LHCN-M2 (cell line): ENCODE measurements at places on chromosomes 3 and 15.

DNA sequence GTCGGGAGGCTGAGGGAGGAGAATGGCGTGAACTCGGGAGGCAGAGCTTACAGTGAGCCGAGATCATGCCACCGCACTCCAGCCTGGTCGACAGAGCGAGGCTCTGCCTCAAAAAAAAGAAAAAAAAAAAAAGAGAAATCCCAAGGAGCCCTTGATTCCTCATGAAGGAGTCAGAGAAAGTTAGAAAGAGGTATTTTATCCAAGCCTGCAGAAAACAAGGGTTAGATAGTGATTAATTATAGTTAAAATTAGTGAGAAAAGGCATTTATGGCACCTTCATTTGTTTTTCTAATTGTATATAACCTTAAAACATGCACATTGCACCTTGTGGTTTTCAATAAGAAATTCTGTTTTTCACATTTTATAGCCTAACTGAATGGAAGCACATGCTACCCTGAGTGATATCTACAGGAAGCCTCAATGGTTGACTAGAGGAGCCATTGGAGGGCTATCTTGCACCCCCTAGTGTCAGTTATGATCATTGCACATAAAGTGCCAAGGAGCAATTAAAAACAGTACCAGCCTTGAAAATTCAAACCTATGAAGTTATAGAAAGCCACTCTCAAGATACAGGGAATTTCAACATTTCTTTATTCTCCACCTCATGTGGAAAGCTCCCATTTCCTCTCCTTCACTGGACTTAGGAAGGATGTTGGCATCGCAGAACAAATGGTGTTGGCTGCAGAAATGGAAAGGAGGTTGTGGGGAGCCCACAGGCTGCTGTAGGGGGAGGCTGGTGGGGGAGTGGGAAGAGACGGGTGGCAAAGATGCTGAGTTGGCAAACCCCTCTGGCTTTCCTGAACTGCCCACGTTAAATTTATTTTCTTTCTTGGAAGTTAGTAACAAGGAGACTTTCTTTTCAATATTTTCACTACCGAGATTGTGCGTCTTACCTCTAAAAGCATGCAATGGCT lies 48.5 kb downstream of the ITGA11 start:
- DNase-seq: peak; percentile 72

DNA sequence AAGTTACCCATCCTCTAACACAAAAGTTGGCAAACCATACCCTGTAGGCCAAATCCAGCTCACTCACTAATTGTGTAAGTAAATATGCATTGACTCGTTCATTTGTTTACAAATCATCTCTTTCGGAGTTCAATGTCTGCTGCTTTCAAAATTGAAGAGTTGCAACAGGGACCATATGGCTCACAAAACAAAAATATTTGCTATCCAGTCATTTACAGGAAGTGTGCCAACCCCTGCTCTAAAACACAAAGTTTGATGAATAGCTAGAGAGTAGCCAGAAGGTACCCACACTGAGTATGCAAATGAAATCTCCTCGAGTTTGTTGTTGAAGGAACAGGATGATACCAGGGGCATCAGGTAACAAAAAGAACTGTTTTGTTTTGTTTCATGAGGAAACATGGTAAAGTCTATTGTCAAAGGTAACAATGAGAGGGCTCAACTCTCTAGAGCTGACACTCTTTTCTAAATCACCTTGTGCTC lies 236.2 kb upstream of the THBS1 start:
- peak; percentile 32 for DNase-seq

GRCh38 chr3:52055537-52056351 lies 627 bp downstream of the DUSP7 start:
- peak; percentile 53 for DNase-seq

DNA sequence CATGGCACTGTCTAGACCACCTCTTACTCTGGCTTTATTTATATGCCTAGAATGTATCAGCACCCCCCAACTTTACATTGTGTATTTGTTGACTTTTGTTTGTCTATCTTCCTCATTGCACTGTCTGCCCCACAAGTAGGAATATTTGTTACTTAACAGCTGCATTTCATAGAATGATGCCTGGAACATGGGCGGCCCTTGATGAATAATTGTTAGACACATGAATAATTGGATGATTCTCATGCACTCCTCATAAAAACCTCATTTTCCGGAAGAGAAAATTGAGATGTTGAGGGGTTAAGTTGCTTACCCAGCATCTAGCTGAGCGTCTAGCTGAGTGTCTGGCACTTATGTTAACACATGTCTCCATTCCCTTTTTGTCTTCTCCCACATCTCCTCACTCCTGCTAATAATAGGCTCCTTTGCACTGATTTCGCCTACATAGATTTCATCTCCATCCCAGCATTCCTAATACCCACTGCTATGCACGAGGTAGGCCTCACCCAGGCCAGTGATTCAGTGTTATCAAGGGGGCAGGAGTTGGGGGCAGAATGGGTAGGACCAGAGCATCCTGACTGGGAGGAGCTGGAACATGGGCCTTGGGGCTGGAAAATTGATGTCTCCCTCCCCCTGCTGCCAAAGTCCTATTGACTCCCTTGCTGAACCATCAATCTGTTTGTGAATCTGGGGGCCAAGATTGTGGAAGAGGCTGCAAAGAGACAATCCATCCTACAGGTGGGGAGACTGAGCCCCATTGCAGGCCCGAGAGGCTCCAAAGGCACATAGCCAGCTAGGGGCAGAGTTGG lies 7.8 kb upstream of the WNT7A start:
- no peak for DNase-seq

DNA sequence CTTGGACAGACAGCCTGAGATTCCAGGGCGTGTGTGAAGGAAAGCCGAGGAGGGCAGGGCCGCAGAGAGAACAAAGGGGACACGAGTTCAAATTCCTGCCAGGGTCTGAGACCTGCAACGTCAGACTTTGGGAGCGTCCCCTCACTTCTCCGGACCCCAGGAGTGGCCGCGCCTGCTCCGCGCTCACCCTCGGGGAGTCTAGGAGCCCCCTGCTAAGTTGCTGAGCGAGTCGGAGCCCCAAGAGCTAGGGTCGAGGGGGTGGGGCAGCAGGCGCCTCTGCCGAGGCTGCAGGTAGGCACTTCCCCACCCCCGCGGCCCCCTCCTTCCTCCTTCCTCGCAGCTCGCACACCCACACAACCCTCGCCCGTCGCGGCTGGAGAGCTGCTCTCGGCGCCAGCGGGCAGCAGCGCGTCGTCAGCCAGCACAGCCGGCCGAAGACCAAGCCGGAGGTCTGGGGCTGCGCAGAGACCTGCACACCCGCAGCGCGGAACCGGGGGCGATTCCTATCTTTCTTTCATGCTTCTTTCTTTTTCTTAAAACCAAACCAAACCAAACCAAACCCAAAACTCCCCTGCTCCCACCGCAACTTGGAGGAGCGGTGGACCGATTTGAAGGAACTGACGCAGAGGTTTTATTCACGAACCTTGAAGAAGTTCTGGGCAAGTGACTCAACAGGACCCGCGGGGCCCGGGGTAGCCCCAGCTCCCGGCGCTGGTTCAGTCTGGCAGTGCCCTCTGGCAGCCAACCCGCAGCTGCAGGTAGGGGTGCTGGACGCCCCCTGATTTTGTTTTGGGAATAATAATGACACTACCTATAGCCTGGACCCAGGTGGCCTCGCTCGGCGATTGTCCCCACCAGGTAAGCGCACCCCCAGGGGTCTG lies at the start of gene ANKRD34C:
TSS of gene ANKRD34C (plus strand) at position 352 of the 881 bp plus-strand sequence. CDS start 10,563 bp downstream, outside the sequence.
- DNase-seq: no peak

DNA sequence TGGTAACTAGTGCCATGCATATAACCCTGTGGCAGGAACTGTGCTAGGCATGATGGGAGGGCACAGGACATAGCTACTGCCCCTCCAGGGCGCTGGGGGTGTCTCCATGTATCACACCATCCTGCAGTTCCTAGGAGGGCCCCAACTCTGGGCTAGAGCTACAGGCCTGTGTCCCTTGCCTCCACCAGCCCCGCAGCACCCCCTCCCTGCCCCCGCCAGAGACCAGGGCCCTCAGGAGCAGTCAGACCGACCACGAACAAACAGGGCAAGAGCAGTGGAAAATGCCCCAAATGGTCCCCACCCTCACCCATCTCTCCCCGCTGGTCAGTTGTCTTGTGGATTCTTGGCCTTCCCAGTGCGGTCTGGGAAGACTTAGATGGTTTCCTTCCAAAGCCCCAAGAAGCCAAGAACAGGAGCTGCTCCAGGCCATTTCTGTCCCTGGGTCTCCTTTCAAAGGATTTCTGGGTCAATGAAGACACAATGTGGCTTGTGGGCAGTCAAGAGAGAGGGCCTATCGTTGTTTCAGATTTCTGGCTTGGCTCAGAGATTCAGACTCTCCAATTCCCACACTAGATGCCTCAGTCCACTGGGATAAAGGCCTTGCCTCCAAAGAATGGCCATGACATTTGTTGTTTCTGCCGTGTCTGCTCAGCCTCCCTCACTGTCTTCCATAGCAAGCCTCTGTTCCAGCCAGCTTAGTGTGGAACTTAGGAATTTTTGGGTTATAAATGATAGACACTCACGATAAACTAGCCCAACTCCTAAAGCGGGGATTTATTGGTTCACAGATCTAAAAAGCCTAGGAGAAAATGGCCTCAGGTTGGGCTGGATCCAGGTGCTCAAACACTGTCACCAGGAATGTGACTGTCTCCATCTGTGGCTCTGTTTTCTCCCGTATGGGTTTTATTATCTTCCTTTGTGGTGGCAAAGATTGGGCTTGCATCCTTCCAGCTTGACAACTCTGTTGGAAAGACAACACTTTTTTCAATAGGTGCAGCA lies 80.6 kb downstream of the LSM3 start:
- DNase-seq: no peak

DNA sequence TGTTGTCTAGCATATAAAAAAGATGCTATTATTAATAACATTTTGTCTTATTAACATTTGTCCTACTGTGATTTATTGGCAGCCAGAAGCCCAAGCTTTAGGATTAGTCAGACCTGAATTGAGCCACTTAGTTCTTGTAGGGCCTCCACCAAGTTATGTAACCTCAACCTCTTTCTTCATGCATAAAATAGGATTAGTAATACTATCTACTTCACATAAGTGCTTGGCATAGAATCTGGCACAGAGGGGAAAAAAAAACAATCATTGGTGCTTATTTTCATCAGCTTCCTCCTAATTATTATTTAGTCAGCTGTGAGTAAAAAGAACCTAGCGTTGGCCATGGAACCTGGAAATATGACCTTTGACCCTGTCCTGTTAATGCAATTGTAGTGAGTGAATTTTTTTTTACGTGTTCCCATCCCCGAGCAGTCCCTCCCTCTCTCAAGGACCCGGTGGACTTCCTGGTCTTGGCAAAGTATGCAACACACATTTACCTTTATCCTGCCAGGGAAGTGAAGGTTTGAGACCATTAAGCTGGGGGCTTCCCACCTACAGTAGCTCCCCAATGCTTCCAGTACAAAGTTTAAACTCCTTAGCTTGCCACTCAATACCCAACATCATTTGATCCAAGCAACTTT lies 136.8 kb downstream of the FHIT start:
- no peak for DNase-seq

- peak; percentile 40 for DNase-seq
These were observed 32.1 kb downstream of the KIF9 start for GRCh38 chr3:47250309-47251060.

DNA sequence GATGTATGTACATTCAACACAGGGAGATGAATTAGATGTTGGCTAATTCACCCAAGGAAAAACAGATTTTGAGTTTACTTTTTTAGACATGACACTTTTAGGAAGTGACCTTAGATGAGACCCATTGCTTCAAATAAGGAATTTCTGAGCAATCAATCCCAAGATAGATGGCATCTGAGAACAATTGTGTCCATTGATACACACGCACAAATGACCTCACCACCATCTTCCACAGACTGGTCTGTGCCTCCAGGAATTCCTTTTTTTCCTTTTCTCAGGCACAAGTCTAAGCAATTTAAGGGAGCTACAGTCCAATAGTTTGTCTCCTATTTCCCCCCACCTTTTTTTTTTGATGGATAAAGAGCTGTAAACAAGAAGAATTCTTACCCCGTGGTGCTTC lies 265.3 kb downstream of the TBL1XR1 start:
- DNase-seq: no peak

GRCh38 chr3:171396048-171396447 lies 64.2 kb downstream of the TNIK start:
- DNase-seq: peak; percentile 45
